Heart left ventricle (tissue), 16 donors: ENCODE measurements at places on chromosomes 16 and 17. TPM values are rescaled to one million over a fixed set of nuclear protein-coding genes. Genes with fewer than 3 reads are reported as not detected.

The PDE6G gene
- not detected for total RNA-seq

The GPRC5B gene
- total RNA-seq = 81.4 TPM

The ARSG gene
- total RNA-seq = 3.4 TPM

The GALR2 gene
- not detected for total RNA-seq

The CCDC57 gene
- total RNA-seq = 10.7 TPM

DNA sequence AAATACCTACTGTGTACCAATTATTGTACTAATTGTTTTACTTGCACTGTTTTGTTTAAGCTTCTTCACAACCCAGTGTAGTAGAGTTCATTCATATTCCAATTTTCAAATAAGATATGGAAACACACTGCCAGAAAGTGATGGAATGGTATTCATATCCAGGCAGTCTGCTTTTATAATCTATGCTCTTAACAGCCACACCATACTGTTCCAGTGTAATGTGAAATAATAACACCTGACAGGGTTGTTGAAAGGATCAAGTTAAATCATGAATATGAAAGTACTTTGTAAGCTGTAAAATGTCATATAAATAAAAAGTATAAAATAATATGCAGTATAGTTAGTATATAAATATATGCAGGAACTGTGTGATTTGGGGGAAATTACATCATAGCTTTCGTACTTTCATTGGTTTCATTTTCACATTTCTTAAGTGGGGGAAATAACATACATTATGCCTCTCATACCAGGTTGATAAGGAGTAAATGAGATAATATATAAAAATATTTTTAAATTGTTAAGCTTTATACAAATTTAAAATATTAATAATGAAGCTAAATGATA is 230.8 kb downstream of the TANC2 start:
- peak overlapping the region; percentile 2 for H3K4me3 ChIP-seq
- no peak for DNase-seq
- no peaks in the 10 kb centered on the region for H3K4me1 ChIP-seq
- H3K36me3 ChIP-seq = peaks cover 20% of the 10 kb centered on the region

DNA sequence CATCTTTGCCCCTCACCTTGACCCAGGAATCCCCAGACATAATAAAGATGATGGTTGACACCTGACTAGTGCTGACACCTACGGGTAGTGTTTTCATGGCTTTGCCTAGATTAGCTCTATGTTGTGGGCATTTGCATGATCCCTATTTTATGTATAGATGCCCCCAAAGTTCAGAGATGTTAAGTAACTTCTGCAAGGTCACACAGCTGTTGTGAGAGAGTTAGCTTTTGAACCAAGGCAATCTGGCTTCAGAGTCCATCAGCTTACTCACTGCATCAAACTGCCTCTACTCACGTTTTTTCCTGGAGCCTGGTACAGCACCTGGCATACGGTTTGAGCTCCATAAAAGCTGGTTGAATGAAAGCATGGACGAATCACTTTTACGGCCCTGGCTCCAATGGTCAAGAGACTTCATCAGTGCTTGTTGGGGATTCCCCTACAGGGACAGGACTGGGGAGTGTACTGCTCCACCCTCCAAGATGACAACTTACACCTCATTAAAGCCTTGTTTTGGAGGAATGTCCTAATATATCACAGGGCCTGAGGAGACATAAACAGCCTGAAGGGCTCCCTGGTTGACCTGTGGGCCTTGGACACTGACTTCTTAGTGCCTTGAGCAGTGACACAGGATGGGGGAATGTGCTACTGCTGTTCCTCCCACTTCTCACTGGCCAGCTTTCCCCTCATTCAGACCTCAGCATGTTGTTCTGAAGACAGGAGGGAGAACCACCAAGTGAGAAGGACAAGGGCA is 193.2 kb upstream of the ASIC2 start:
- no peaks in the 10 kb centered on the region for H3K27me3 ChIP-seq
- no peaks in the 10 kb centered on the region for H3K4me1 ChIP-seq
- no peak for DNase-seq
- H3K36me3 ChIP-seq = no peaks in the 10 kb centered on the region
- no peak overlapping the region for H3K27ac ChIP-seq

DNA sequence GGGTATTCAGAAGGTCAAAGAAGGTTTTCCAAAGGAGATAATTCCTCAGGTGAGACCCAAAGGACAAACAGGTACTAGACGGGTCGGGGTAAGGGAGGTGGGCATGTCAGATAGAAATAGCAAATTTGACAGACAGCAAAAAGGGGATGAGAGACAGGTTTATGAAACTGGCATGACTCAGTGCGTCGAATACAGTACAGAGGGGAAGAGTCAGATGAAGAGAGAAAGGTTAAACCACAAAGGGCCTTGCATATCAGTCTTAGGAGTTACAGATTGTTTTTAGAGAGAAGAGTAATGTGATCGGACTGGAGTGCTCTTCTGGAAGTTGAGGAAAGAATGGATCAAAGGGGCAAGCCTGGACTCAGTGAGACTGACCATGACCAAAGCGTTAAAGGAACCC is 88.4 kb downstream of the ZZEF1 start:
- no peak overlapping the region for H3K27ac ChIP-seq
- no peaks in the 10 kb centered on the region for H3K4me1 ChIP-seq
- no peak overlapping the region for H3K4me3 ChIP-seq
- no peaks in the 10 kb centered on the region for H3K27me3 ChIP-seq
- DNase-seq = no peak

GRCh38 chr16:54946909-54947308 is 16.2 kb downstream of the IRX5 start:
- no peaks in the 10 kb centered on the region for H3K36me3 ChIP-seq
- no peak overlapping the region for H3K4me3 ChIP-seq
- no peak overlapping the region for H3K27ac ChIP-seq

DNA sequence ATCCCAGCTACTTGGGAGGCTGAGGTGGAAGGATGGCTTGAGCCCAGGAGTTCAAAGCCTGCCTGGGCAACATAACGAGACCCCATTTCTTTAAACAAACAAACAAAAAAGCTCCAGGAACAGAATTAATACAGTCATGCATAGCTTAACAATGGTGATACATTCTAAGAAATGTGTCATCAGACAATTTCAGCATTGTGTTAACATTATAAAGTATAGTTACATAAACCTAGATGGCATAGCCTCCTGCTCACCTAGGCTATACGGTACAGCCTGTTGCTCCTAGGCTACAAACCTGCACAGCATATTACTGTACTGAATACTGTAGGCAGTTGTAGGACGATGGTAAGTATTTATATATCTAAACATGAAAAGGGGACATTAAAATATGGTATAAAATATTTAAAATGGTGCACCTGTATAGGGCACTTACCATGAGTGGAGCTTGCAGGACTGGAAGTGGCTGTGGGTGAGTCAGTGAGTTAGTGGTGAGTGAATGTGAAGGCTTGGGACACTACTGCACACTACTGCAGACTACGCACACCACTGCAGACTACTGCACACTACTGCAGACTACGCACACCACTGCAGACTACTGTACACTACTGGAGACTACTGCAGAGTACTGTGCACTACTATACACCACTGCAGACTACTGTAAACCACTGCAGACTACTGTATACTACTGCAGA is 74.6 kb downstream of the TMC6 start:
- no peak overlapping the region for H3K4me3 ChIP-seq
- peaks cover 64% of the 10 kb centered on the region for H3K36me3 ChIP-seq
- no peak overlapping the region for H3K27ac ChIP-seq
- no peak for DNase-seq
- no peaks in the 10 kb centered on the region for H3K27me3 ChIP-seq

DNA sequence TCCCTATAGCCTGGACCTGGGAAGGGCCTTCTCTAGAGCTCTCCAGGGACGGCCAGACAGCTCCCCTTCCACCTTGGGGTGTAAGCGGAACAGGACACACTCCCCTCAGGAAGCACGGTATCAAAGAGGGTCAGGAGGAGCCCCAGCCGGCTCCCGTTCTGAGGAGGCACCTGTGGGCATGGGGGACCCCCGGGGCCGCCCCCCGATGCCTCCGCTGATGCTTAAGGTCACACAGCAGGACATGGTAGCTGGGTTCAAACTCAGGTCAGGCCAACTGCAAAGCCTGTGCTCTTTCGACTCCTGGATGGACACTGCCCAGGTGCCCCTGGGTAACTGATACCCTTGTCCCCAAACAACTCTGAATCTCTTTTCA is 49.8 kb downstream of the CMIP start:
- H3K36me3 ChIP-seq = no peaks in the 10 kb centered on the region
- no peak overlapping the region for H3K4me3 ChIP-seq

GRCh38 chr16:31501226-31501965 is 6.8 kb downstream of the RUSF1 start:
- H3K27me3 ChIP-seq = no peaks in the 10 kb centered on the region
- H3K27ac ChIP-seq = no peak overlapping the region
- no peak for DNase-seq
- H3K4me3 ChIP-seq = no peak overlapping the region

- H3K4me1 ChIP-seq = peaks cover 26% of the 10 kb centered on the region
- H3K27me3 ChIP-seq = no peaks in the 10 kb centered on the region
- no peaks in the 10 kb centered on the region for H3K36me3 ChIP-seq
- H3K27ac ChIP-seq = no peak overlapping the region
Observed at GRCh38 chr16:54411544-54411943, 125.0 kb upstream of the IRX3 start.

DNA sequence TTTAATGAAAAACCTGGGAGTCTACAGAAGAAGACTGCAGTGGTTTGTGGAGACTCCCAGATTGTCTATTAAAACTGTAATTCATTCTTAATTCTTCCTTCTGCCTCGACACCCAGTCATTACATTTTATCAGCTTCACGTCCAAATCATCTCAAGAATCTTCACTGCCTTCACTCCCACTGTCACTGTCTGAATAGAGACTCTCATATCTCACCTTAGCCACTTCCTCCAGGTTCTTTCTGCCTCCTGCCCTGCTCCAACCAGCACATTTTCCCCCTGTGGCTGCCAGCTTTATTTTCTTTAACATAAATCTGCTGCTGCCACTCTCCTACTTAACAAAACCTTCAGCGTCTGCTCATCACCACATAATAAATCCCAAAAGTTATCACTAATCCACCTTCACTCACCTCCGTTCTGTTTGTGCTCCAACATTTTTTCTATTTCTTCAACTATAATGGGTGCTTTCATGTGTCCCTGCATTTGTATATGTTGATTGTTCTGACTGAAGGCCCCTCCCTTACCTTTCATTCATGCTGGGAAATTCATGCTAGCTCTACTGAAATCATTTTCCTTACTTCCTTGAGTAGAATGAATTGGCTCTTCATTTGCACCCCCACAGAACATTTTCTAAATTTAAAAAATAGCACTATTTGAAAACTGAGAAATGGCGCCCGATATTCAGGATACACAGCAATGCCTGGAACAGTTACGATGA is 38.9 kb downstream of the KCNJ2 start:
- no peaks in the 10 kb centered on the region for H3K4me1 ChIP-seq
- H3K27me3 ChIP-seq = no peaks in the 10 kb centered on the region
- no peak overlapping the region for H3K4me3 ChIP-seq
- H3K27ac ChIP-seq = no peak overlapping the region
- DNase-seq = no peak

GRCh38 chr16:69039333-69039941 is 66.0 kb upstream of the HAS3 start:
- no peaks in the 10 kb centered on the region for H3K4me1 ChIP-seq
- H3K36me3 ChIP-seq = peaks cover 20% of the 10 kb centered on the region
- H3K27ac ChIP-seq = no peak overlapping the region
- no peaks in the 10 kb centered on the region for H3K27me3 ChIP-seq
- DNase-seq = no peak

DNA sequence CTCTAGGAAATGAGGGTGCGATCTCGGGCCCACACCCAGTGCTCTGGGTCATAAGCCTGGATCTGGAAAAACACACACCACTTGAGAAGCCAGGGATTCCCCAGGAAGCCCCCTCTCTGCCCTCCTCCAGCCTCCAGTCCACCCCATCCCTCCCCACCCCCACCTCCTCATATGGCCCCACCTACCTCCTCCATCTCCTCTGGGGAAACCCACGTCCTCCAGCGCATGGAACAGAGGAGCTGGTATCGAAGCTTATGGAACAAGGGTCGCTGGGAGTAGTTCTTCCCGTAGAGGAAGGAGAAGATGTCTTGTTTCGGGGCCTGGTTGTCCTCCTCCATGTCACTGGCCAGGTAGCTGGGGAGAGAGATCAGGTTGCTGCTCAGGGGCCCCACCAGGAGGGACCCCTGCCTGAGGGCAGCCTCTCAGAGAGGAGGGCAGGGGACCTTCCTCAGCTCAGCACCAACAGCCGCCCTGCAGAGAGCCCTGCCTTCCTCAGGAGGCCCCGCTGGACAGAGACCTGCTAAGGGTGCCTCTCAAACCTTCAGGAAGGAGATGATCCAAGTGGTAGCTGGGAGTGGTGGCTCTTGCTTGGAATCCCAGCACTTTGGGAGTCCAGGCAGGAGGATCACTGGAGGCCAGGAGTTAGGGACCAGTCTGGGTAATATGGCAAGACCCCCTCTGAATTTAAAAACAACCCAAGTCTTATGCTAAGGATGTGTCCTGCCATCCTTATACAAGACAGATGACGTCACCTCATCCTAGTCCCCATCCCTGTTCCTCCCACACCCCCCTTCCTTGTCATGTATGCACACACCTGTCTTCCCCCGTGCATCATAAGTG is 5.0 kb downstream of the SPDYE4 start:
- no peaks in the 10 kb centered on the region for H3K36me3 ChIP-seq
- no peak overlapping the region for H3K4me3 ChIP-seq
- no peaks in the 10 kb centered on the region for H3K4me1 ChIP-seq
- no peaks in the 10 kb centered on the region for H3K27me3 ChIP-seq
- no peak for DNase-seq
- H3K27ac ChIP-seq = no peak overlapping the region

GRCh38 chr16:75727221-75727620 is 931 bp upstream of the CPHXL start:
- no peaks in the 10 kb centered on the region for H3K4me1 ChIP-seq
- no peak overlapping the region for H3K4me3 ChIP-seq
- no peak for DNase-seq
- H3K27ac ChIP-seq = no peak overlapping the region

- peak overlapping the region; percentile 59 for H3K27ac ChIP-seq
- no peaks in the 10 kb centered on the region for H3K27me3 ChIP-seq
- no peak for DNase-seq
Observed at GRCh38 chr16:69918241-69918640, 32.9 kb upstream of the CLEC18A start.

- H3K27me3 ChIP-seq = no peaks in the 10 kb centered on the region
- peak; percentile 40 for DNase-seq
- H3K36me3 ChIP-seq = no peaks in the 10 kb centered on the region
- H3K27ac ChIP-seq = no peak overlapping the region
- H3K4me3 ChIP-seq = no peak overlapping the region
Observed at GRCh38 chr16:87790292-87791100, 24.7 kb upstream of the KLHDC4 start.

DNA sequence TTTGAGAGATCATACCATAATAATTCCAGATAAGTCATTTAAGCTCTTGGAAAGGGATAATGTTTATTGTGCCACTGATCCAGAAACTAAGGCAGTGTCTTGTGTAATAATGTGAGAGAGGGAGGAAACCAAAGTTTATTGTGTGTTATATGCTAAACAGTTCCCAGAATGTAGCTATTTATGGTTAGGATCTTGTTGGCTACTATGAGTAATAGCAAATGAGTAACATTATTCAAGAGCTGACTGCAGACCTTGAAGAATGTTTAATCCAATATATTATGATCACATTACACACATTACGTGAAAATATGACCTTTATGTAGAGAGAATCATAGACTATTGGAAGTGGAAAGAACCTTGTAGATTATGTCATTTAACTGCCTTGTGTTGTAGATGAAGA is 139.5 kb downstream of the BCAS3 start:
- H3K27me3 ChIP-seq = no peaks in the 10 kb centered on the region
- no peak overlapping the region for H3K27ac ChIP-seq
- H3K36me3 ChIP-seq = no peaks in the 10 kb centered on the region
- no peaks in the 10 kb centered on the region for H3K4me1 ChIP-seq
- no peak overlapping the region for H3K4me3 ChIP-seq

- no peaks in the 10 kb centered on the region for H3K36me3 ChIP-seq
- H3K27ac ChIP-seq = peak overlapping the region; percentile 76
- no peaks in the 10 kb centered on the region for H3K27me3 ChIP-seq
Observed at GRCh38 chr17:2175294-2175628, 120.4 kb downstream of the HIC1 start.
